ENCODE measurements at places on chromosomes 1 and 21.

GRCh38 chr1:242784807-242785206, 260.3 kb upstream of the PLD5 start:
- DNase-seq = no peak

DNA sequence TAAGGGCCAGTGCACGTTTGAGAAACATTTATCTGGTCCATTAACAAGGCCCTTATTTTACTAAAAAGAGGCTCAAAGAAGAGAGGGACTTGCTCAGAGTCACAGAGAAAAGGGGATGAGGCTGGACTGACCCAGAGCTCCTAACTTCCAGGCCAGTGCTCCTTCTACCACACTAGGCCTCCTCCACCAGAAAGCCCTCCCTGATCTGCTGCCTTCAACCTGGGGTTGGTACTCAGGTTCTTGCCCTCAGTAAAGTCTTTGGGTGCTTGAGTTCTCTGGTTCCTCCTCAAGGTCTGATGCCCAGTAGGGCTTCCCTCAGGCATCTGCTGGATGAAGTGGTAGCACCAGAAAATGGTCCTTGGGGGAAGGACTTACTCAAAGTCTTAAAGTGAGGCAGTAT, 26.0 kb downstream of the TTC39A start:
- DNase-seq = no peak

- no peak for DNase-seq
Measured at GRCh38 chr1:183891158-183891856, 86.4 kb downstream of the RGL1 start.

GRCh38 chr1:23793018-23793781, 2.3 kb downstream of the LYPLA2 start:
- DNase-seq = no peak

GRCh38 chr1:89523572-89524368, 859 bp upstream of the LRRC8B start:
- peak; percentile 50 for DNase-seq

DNA sequence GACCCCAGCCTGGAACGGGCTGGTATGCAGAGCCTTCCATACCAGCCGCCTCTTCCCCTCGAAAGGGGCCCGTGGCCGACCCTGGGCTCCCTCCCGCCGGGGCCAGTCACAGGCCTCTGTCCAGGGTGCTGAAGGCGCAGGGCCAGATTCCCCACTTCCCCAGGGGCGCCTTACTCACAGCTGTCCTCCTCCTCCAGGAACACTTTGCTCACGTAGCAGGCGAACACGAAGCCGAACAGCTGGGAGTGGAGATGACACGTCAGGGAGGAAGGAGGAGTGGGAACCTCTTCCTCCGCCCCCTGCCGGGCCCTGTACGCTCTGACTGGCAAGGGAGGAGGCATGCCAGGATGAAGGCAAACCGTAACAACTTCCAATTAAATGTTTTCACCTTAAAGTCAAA, 57.3 kb downstream of the NKAIN1 start:
- DNase-seq = no peak

DNA sequence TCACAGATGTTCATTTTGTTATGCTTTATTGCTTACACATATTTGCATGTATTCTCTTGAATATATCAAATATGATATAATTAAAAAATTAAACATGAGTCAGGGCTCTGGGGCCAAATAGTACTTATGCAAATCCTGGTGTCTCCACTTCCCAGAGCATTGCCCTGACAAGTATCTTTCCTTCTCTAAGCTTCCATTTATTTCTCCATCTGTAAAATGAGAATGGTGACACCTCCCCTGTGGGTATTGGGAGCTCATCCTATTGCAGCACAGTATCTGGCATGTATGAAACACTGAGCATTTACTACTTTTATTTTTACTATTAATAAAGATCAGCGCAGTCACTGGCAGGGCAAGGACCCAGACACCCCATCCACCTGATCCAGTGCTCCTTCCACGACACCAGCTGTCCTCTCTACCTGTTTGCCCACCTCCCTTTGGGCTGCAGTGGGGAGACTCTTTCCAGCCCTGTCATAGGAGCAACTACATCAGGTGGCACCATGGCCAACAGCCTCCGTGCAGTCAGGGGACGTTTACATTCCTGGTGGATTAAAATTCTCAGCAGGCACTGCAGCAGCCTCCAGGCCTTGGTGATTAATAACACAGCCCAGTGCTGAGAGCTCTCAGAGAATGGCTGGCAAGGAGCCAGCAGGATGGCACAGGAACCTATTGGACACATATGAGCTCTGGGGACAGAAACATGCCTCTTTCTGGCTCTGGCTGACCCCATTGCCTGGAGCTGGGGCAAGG, 113.0 kb downstream of the DMRTB1 start:
- DNase-seq = peak; percentile 95

DNA sequence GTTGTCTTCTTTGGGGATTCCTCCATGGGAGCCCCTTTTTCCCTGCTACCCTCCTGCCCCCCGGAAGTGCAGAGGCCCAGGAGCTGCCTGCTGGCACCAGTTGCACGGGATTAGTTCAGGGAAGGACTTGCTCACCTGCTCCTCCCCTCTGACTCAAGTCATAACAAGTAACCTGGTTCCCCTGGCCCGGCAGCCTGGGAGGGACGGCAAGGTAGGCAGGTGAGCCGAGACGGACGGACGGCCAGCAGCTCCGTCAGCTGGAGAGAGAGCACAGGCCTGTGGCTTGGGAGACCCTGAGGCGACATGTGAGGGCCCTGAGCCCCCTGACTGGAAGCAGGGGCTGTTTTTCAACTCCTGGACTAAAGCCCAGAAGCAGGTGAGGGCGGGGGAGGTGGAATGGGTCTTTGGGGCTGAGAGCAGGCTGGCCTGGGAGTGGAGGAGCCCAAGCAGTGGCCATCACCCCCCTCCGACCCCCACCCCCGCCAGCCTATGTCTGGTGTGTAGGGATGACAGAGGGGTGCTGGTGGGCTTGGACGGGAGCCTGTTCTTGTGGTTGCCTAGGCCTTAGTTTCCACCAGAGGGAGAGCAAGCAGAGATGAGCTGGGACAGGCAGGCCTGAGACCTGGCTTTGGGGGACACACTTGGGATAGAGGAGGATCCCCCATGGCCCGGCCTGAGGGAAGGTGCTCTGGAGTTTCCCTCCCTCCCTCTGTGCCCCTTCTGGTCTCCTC, at the start of gene INAVA:
TSS of gene INAVA (plus strand) at position 189 of the 731 bp plus-strand sequence. CDS start 3,501 bp downstream, outside the sequence.
- no peak for DNase-seq

DNA sequence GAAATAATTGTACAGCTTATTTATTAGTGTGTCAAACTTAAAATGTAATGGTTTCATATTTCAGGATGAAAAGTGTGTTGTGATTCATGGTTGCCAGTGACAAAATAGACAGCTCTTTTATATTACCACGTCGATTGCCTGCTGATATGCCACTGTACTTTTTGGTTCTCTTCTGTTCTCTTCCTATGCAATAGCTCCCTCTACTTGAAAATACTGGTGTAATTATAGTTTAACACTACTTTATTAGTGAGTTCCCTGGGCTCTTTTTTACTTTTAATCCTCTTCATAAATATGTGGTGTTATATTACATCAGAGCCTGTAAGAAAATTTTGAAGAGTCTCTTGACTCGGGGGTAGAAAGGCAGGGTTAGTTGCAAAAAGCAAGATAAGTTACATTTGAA, 111.3 kb downstream of the PATJ start:
- peak; percentile 30 for DNase-seq

DNA sequence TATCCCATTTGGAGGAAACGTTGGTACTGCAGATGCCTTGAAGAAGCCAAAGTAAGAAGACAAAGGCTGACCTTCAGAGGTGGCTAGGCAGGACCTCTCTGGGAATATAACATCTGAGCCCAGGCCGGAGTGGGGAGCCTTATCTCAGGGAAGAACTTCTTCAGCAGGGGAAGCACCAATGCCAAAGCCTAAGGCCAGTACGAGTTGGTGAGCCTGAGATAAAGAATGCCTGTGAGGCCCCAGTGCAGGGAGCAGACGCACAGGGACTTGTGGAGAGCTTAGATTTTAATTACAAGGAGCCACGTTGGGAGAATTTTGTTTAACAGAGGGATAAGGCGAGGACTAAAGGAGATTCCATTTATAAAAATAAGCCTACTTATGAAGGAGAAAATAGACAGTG, 468.8 kb upstream of the RUNX1 start:
- DNase-seq = no peak

GRCh38 chr1:119947468-119947867, 51.2 kb upstream of the ADAM30 start:
- no peak for DNase-seq

DNA sequence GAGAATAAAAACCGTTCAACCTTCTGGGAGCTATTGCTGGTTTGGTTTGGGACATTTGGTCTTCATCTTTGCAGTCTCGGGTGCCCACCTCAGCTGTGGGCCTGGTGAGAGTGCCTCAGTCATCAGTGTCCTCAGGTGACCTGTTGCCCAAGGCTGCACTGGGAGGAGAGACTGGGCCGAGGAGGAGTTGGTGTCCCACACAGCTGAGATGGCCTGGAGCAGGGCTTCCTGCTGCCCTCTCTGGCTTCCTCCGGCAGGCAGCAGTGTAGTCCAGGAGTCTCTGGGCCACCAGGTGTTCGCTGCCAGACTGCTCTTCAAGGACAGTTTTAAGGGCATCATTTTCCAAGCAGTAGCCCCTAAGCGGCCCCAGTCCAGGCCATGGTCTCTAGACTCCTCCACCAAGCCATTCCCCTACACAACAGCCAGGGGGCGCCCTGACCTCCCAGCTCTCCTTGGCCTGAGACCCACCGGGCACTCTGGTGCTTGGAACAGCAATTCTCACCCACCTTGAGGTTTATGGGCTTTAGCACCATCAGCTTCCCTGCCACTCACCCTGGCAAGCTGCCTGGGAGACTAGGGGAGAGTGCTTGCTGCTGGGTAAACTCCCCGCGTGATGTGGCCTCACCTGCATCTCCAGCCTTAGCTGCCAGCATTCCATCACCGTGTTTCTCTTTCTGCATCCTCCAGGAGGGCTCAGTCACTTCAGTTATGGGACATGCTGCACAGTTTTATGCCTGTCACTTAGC, 9.1 kb upstream of the SYTL1 start:
- no peak for DNase-seq

DNA sequence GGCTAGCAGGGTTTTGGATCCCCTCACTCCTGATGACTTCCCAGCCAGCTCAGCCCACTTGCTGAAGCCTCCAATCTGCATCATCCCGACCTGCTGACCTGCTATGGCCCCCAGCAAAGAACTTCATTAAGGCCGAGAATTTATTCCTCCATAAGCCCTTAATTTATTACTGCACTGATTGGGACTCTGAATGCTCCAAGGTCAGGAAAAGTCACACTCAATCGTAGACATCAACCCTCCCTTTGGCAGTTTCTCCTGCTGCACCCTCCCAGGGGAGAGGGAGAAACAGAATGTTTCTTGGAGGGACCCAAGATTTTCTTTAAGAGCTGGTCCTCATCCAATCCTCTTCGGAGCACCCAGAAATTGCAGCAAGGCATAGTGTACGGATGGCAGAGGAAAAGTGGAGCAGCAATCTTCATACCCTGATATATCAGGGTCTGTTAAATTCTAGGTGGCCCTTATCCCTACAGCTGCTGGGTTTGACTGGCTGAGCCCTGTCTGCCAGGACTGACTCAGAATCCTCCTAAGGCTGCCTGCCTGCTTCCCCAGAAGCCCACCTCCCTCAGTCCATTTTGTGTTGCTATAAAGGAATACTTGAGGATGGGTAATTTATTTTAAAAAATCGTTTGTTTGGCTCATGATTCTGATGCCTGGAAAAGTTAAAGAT, 62.2 kb downstream of the DMAP1 start:
- DNase-seq = no peak

- no peak for DNase-seq
Measured at GRCh38 chr1:12383001-12383400, 153.2 kb downstream of the VPS13D start.

DNA sequence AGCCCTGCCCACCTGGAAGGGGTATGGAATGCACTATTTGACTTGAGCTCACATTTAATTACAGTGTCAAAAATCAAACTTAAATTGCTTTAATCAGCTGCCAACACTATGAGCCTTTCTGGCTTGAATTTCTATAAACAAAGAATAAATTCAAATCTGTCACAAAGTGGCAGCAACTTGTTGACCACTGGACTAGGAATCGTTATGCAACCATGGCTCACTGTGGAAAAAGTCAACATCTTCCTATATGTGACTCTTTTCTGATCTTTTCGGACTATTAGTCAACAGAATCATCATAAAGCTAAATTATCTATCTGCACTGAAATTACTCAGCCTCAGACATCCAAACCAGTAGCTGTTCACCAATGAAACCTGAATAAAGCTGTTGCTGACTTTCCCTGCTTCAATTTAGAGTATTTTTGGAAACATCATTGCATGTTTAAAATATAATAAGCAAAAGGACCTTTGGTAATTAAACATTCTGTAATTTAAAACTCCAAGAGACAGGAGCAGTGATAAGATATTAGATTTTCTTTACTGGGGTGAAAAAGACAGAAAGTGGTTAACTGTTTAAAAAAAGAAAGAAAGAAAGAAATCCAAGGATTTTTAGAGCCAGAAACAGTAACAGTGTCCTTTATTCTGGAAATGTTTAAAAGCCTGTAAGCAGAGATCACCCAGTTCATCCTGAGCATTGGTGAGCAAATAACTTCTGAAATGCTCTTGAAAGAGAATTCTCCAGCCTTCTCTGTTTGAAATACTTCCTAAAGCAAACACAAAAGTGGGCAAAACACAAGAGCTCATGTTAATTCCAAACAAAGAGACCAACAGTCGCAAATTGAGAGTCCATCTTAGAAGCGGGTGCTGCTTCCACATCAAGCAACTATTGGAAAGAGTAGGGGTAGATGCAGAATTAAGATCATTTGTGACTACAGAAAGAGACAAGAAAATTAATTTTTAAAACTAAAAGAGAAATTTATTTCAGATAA, 26.2 kb upstream of the ERG start:
- no peak for DNase-seq

- no peak for DNase-seq
Measured at GRCh38 chr1:5348732-5349465, 643.3 kb downstream of the NPHP4 start.

All from NCI-H1694 (cell line).